ENCODE measurements at places on chromosomes 7 and 10. TPM values are rescaled to one million over a fixed set of nuclear protein-coding genes. Genes with fewer than 3 reads are reported as not detected.
A peak's percentile ranks its signal among the peaks of the same experiment; 100 is the strongest.

DNA sequence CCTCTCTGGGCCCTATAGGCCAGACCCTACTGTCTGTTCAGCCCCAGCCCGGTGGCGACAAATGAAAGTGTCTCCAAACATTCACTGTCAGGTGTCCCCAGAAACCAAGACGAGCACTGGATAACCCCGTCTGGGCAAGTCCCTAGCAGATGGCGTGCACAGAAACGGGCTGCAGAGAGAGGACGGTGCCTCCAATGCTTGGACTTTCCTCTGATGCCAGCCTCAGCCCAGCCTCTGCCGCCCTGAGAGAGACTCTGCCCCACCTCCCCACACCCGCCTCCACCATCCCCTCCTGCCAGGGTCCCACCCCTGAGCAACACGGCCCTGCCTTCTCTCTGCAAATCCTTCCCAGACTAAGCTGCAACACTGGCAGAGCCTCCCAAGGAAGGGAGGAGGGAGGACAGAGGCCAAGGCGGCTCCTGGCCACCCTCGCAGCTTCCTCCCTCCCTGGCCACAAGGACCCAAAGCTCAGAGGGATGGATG is 7.4 kb upstream of the LFNG start:
- peaks cover 19% of the 10 kb centered on the region for H3K4me1 ChIP-seq
- H3K27ac ChIP-seq, result peak overlapping the region; percentile 93
- ATAC-seq, result no peak
- peak overlapping the region; percentile 81 for H3K4me3 ChIP-seq
- no peaks in the 10 kb centered on the region for H3K27me3 ChIP-seq

DNA sequence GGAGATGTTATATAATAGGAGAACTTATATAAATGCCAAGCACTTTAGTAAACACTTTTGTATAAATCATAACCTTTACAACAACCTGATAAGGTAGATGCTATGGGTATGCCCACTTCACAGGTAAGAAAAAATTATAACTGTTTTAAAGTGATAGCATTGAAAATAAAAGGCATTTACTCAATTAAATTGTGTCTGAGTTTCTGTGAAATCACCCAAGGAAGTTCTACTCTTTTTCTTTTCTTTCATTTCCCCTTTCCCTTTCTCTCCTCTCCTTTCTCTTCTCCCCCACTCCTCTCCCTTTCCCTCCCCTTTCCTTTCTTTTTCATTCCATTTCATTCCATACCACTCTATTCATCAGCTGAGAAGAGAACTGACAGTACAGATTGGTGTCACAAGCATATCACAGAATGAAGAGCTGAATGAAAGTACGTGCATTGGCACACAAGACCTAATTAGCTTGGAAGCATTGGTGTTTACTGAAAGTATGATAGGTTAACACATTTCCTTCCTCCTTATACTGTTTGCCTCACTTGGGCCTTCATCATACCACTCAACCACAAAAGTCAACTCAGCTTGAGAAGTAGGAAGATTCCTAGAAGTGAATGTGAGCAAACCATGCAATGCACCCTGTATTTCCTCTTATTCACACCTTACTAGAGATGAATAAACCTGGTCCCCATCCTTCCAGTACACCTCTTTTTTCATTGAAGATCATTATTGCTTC is 117.9 kb upstream of the AGR3 start:
- peak overlapping the region; percentile 85 for H3K27ac ChIP-seq
- H3K36me3 ChIP-seq, result no peaks in the 10 kb centered on the region
- peak; percentile 98 for ATAC-seq
- H3K4me3 ChIP-seq, result peak overlapping the region; percentile 60
- no peaks in the 10 kb centered on the region for H3K27me3 ChIP-seq

GRCh38 chr10:86357676-86358075 is 8.9 kb downstream of the GRID1 start:
- no peaks in the 10 kb centered on the region for H3K36me3 ChIP-seq
- H3K4me1 ChIP-seq, result no peaks in the 10 kb centered on the region
- H3K27me3 ChIP-seq, result peaks cover 12% of the 10 kb centered on the region
- H3K27ac ChIP-seq, result no peak overlapping the region

DNA sequence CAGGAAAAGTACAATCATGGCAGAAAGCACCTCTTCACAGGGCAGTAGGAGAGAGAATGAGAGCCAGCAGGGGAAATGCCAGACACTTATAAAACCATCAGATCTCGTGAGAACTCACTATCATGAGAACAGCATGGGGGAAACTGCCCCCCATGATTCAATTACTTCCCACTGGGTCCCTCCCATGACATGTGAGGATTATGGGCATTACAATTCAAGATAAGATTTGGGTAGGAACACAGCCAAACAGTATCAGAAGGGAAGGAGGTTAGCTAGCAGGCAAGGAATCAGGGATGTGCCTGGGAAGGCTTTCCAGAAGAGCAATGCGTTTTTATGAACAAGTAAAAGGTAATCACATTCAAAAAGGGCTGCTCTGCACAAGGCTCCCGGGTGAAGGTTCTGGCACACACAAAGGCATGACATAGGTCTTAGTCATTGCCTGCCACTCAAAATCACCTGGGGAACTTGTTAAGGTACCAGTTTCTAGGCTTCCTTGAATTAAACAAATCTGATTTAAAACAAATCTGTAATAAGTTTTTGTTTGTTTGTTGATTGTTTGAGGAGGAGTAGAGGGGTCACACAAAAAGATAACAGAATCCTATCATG is 40.9 kb downstream of the BMPER start:
- peaks cover 9% of the 10 kb centered on the region for H3K27me3 ChIP-seq
- no peaks in the 10 kb centered on the region for H3K36me3 ChIP-seq
- H3K4me3 ChIP-seq, result no peak overlapping the region
- ATAC-seq, result no peak

DNA sequence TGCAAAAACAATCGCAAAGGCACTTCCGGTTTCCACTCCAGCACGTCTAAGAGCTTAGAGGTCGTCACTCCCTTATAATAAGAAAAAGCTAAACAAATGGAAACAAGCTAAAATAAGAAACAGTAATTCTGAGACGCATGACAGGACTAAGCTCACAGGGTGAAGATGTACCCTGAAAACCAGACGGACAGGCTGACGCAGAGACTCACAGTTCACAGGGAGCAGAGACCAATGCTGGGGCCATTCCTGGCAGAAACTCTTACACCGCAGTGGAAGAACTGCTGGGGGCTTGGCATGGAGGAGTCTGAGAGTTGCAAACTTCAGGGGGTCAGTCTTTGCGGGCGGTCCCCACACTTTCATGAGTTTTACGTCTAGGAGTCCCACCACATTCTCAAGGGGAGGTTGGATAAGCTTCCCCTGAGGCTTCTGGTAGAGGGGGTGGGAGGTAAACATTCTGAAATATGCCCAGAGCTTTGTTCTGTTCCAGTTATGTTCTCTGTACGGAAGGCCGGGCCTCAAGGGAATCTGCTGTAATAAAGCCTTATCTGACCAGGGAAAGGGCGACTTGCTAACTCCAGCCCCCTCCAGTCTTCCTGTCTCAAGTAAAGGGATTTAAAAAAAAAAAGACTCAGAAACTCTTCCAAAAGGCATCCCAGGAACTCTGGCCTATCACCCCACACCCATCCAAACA is 47.8 kb downstream of the BRI3 start:
- no peaks in the 10 kb centered on the region for H3K4me1 ChIP-seq
- H3K4me3 ChIP-seq, result no peak overlapping the region
- ATAC-seq, result no peak
- no peaks in the 10 kb centered on the region for H3K27me3 ChIP-seq

GRCh38 chr7:129636641-129637040 is 25.1 kb downstream of the NRF1 start:
- no peak for ATAC-seq
- peaks cover 11% of the 10 kb centered on the region for H3K4me1 ChIP-seq
- H3K4me3 ChIP-seq, result no peak overlapping the region
- H3K36me3 ChIP-seq, result peaks cover 6% of the 10 kb centered on the region

DNA sequence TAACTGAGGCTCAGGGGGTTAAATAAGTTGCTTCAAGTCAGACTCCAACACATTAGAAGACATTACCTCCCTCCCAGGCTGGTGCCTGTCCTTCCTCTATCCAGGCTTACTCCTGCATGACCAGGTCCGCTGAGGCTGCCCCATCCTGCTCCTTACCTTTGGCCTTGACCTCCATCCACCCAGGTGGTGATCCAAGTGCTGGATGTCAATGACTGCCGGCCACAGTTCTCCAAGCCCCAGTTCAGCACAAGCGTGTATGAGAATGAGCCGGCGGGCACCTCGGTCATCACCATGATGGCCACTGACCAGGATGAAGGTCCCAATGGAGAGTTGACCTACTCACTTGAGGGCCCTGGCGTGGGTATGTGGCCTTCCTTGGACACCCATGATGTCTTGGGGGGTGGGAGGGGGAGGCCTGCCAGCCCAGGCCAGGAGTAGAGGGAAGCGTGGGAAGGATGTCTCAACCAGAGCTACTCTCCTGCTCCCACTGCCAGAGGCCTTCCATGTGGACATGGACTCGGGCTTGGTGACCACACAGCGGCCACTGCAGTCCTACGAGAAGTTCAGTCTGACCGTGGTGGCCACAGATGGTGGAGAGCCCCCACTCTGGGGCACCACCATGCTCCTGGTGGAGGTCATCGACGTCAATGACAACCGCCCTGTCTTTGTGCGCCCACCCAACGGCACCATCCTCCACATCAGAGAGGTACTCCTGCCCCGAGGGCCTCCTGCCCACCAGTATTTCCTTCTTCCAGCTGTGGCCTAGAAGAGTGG is 29.6 kb upstream of the VSIR start:
- no peaks in the 10 kb centered on the region for H3K36me3 ChIP-seq
- no peaks in the 10 kb centered on the region for H3K27me3 ChIP-seq
- H3K27ac ChIP-seq, result no peak overlapping the region
- ATAC-seq, result no peak

- no peak overlapping the region for H3K27ac ChIP-seq
- H3K27me3 ChIP-seq, result no peaks in the 10 kb centered on the region
- no peak for ATAC-seq
These were observed 179.3 kb downstream of the WNT2 start for GRCh38 chr7:117143580-117143979.

- H3K4me3 ChIP-seq, result no peak overlapping the region
- no peaks in the 10 kb centered on the region for H3K36me3 ChIP-seq
- no peaks in the 10 kb centered on the region for H3K4me1 ChIP-seq
- no peak for ATAC-seq
- no peak overlapping the region for H3K27ac ChIP-seq
- no peaks in the 10 kb centered on the region for H3K27me3 ChIP-seq
These were observed 38.3 kb upstream of the SFMBT2 start for GRCh38 chr10:7449063-7449695.

GRCh38 chr7:27244488-27245123 is 2.0 kb downstream of the EVX1 start:
- no peak overlapping the region for H3K27ac ChIP-seq
- no peak for ATAC-seq
- H3K4me1 ChIP-seq, result peaks cover 5% of the 10 kb centered on the region
- no peaks in the 10 kb centered on the region for H3K36me3 ChIP-seq
- H3K27me3 ChIP-seq, result peaks cover 72% of the 10 kb centered on the region

- peaks cover 27% of the 10 kb centered on the region for H3K4me1 ChIP-seq
- peak; percentile 98 for ATAC-seq
- peak overlapping the region; percentile 76 for H3K27ac ChIP-seq
- peak overlapping the region; percentile 70 for H3K4me3 ChIP-seq
These were observed 77.8 kb upstream of the IKZF1 start for GRCh38 chr7:50226669-50227068.

DNA sequence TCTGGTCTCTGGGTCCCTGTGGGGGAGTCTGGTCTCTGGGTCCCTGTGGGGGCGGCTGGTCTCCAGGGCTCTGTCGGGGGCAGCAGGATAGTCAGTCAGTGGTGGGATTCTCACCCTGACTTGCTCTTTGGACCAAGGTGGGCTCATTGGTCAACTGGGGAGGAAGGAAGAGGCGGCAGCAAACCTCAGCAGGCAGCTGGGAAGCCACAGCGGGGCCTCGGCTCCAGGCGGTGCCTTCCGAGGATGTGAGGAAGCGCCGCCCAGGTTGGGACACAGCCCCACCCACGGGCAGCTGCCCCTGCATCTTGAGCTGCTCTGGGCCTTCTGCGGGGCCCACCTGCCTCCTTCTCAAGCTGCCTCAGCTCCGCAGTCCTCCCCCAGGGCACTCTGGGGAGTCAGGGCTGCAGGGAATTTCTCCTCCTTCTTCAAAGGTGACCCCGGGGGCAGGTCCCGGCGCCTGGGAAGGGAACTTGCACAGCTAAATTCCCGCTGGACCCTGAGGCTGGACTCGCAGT is 20.4 kb upstream of the KNDC1 start:
- H3K4me3 ChIP-seq, result no peak overlapping the region
- no peaks in the 10 kb centered on the region for H3K4me1 ChIP-seq
- ATAC-seq, result no peak
- no peaks in the 10 kb centered on the region for H3K36me3 ChIP-seq

The HHEX gene
- total RNA-seq, result 1.9 TPM

The ARMC3 gene
- total RNA-seq, result not detected

The OR6B1 gene
- not detected for total RNA-seq

The GNAT3 gene
- total RNA-seq, result not detected

The FAM237B gene
- total RNA-seq, result not detected

All from activated T-helper 17 cell treated with anti-CD3 and anti-CD28 coated beads, Interleukin-2, amount 50 U/mL, for 72 hours (primary cell).